ENCODE measurements at places on chromosomes 1 and 21.

DNA sequence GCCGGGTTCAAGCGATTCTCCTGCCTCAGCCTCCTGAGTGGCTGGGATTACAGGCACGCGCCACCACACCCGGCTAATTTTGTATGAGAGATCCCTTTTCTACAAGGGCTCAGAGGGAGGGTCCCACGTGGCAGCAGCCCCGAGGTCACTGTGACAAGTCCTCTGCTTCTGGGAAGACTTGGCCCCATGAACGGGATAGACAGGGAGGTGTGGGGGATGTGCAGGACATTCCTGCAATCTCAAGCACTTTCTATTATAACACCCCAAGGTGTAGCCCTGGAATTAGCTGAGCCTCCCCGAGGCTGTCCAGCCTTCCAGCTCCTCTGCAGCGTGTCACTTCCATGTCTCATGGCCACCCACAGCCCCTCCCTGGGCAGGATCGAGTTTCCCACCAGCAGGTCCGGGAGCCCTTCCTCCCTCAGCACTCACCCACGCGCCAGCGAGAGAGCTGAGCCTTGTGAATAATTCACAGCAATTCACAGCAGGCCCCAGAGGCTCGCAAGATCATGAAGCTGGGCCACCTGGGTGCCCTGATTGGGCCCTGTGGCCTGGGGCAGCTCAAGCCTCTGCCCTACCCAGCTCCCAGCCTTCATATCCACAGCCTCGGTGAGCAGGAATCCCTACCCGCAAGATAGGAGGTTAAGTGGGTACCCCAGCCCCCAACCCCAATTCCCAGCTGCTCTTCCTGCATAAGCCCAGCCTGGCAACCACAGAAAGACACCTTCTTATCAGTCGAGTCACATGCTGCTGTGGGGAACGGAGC is 22.8 kb upstream of the RNU1-4 start:
- no peak for DNase-seq

DNA sequence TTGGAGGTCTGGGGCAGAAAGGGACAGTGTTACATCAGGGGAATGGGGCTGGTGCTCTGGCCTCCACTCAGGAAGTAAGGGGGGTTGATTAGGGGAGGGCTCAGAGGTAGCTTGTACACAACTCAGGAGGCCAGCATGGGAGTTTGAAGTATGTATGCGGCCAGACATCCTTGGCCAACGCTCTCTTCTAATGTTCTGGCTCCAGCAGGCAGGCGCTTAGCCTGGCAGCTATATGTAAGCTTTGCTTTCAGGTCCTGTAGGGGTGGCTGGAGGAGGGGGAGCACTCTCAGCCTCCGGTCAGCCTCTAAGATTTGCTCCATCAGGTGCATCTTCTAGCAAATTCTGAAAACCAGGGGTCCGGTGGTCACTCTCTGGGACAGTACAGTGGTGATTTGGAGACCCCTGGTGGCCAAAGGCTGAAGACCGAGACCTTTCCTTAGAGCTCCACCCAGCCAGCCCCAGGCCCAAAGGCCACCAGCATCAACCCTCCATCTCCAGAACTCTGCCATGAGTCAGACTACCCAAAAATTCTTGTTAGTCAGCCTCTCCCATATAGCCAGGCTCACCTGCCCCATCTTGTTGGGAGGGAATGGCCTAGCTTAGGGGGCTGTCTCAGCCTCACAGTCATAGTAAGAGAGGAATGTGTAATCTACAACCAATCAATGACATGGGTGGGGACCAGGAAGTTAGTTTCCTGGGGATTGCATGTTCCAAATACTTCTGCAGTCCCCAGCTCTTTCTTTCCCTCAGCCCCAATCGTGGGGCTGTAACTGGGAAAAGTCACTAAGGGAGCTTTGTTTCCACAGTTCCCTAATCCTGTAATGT is 9.7 kb upstream of the COL8A2 start:
- DNase-seq, result no peak

GRCh38 chr1:46583494-46583893 is 20.6 kb downstream of the MKNK1 start:
- DNase-seq, result no peak

DNA sequence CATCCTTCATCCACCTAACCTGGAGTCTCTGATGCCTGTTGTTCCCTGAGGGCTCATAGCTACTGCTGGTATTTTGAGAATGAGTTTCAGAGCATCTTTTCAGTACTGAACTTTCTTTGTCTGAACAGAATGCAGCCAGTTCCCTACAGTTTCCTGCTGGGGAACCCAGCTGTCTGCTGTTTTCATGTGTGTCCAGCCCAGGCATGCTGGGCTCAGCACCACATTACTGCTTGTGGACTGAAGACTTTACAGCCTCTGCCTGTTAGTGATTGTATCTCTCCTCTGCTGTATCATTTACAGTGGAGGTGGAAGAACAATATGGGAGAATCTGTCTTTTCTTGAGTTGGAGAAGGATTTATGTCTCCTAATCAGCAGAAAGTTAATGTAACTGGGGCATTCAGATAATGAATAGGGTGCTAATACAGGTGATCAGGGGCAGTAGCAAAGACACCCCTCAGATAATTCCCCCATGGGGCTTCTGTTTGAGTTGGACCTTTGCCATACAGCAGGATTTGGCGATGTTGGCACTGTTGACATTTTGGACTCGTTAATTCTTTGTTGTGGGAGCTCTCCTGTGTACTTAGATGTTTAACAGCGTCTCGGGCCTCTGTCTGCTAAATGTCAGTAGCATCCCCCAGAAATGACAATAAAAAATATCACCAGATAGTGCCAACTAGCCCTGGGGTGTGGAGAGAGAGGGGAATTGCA is 207.7 kb downstream of the HHAT start:
- no peak for DNase-seq

DNA sequence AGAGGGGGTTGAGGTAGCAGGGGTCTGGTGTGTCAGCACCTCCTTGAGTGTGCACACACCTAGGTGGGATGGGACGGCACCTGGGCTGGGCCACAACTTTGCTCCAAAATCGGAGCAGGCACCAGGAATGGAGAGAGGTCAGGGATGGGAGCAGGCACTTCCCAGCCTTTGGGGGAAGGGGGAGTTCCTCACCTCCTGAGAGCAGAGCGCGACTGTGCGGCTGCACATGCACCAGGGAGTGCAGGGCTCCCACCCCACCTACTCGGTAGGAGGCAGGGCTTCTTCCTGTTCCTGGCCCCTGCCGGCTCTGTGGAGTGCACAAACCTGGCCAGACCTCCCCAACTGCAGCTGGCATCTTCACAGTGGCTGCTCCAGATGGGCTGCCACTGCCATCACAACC is 399.3 kb downstream of the NCAM2 start:
- no peak for DNase-seq

- DNase-seq, result no peak
Measured at GRCh38 chr1:244963231-244963826, 99.0 kb upstream of the HNRNPU start.

DNA sequence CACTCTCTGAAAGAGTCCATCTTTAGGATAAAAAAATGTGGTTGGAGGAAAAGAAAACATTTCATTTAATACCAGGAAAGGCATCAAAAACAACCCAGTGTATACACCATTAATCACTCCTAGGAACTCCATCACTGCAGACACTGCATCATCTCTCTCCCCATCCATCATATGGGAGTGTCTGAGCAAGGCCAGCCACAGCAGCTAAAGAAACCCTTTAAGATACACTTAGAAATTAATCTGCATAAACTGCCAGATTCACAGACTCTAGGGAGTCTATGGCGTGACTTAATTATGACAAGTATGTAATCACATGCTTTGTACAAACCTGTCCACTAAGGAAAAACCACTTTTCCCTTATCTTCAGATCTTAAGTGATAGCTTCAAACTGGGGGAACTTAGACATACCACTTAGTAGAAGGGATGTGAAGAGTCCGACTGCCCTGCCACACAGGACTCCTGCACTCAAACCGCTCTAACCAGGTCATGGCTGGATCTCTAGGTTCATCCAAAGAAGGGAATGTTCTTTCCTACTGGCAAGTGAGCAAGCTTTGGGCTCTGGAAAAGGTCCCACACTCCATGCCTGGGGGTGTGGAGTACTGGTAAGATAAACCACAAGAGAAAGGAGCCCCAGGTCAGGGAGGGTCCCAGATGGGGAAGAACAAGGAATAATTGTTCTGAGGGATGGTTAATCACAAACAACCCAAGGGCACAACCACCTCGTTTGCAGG is 61.0 kb upstream of the C8B start:
- no peak for DNase-seq

DNA sequence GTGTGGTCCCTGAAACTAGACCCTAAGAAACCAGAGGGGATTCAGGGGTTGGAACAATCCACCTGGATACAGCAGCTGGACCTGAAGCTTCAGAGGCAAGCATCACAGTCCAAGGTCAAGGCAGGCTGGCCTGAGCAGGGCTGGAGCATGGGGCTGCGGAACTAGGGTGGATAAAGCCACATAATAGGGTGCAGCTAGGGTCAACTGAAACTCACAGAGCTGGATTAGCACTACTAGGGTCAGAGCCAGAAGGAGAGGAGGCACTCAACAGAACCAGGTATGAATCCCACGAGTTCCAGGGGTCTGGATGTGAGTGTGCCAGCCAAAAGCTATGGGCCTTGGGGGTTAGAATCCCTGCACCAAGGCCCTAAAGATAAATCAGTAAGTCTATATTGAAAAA is 231.0 kb upstream of the KIAA0040 start:
- no peak for DNase-seq

- no peak for DNase-seq
Measured at GRCh38 chr1:12756768-12757413, 10.9 kb downstream of the CFAP107 start.

- no peak for DNase-seq
Measured at GRCh38 chr1:79738101-79738500, 731.6 kb upstream of the ADGRL4 start.

DNA sequence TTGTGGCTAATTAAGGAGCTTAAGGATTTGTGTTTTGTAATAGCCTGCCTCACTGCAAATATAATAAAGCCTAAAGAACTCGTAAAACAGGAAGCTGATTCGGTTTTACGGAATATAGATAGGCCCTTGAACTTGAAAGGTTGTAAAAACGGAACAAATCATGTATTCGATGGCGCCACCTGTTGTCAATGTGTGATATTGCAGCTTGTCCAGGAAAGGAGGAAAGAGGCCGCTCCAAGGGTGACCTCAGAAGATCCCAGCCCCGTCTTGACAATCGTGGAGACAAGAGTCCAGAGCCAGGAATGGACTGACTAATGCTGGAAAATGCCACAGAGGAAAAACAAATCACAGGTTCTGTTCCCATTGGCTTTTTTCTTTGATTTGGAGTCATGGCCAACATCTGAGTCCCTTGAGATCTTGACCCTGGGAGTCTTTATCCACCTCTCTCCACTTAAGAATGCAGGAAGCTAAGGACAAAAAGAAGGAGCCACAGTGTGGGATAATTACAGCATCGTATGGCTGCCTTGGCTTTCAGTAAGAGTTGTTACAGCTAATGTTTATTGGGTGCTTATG is 7.0 kb upstream of the IGSF21 start:
- no peak for DNase-seq

DNA sequence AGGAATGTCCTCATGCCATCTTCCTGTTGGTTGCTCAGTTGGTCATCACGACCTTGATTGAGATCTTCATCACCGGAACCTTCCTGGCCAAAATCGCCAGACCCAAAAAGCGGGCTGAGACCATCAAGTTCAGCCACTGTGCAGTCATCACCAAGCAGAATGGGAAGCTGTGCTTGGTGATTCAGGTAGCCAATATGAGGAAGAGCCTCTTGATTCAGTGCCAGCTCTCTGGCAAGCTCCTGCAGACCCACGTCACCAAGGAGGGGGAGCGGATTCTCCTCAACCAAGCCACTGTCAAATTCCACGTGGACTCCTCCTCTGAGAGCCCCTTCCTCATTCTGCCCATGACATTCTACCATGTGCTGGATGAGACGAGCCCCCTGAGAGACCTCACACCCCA is 42.9 kb downstream of the KCNJ15 start:
- no peak for DNase-seq
